IMR-90 (cell line): ENCODE measurements at places on chromosomes 13 and 19.
A peak's percentile ranks its signal among the peaks of the same experiment; 100 is the strongest.

- peak; percentile 94 for DNase-seq
Measured at GRCh38 chr13:101706651-101707050, 254.2 kb downstream of the ITGBL1 start.

- DNase-seq = no peak
Measured at GRCh38 chr13:97528518-97528917, 94.5 kb downstream of the RAP2A start.

DNA sequence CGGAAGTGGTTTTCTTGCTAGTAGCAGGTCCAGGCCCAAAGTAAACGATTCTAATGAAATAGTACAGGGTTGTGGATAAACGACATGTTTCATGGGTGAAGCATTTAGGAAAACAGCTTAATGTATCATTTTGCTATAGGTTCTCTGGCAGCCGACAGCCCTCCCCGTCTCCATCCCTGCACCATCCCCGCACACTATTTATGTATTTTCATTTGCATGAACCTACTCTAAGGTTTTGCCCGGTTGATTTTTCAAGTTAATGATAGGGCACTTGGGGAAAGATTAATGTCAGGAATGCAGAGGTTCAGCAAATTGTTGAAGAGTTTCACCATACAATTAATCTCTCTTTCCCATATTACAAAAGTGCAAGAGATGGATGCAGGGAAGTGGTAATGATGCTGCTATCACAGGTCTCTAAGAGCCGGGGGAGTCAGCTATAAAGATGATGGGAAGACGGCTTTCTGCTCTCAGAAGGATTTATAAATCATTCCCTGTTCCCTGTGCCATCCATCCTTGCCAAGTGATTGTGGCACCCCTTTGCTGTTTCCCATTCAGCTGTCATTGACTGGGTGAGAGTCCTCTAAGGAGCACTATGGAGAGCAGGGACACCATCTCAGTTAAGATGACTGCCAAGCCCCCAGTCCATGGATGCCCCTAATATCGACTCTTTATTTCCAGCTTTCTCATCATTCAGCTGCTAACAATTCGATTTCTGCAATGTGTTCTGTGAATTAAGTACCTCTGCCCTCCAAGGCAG lies 186.3 kb downstream of the IRS2 start:
- no peak for DNase-seq

DNA sequence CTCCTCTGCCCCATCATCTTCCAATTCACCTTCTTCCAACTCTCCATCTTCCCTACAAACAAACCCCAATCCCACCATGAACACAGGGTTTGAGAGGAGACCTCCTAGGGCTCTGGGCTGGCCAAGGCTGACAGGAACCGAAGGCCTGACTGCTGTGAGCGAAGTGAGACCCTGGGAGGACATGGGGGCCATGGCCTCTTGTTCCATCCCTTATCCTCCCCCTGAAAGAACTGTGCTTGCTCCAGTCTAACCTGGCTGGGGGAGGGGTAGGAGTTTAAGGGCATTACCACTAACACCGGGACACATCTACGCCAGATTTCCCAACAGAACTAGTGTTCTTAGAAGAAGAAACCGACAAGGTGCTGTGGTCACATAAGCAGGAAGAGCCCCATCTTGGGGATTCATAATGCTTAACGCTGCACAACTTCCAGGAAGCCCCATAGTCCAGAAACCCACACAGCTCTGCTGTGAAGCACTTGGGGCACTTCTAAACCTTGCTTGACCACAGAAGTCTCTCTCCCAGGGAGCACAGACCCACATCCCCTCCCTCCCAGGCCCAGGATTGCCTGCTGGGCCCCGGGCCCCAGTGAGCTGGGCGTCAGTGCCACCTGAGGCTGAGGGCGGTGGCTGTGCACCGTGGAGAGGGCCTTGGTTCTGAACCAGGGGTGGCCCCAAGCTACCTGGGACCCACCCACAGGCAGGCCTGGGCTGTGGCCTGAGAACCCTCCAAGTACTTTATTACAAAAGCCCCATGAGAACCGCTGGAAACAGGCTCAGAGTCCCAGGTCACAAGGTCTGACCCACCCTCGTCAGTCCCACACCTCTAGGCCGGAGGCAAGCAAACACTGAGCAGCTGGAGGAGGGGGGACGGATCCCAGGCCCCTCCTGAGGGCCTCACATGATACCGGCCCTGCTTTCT lies 18.8 kb downstream of the ZC3H4 start:
- DNase-seq = no peak

DNA sequence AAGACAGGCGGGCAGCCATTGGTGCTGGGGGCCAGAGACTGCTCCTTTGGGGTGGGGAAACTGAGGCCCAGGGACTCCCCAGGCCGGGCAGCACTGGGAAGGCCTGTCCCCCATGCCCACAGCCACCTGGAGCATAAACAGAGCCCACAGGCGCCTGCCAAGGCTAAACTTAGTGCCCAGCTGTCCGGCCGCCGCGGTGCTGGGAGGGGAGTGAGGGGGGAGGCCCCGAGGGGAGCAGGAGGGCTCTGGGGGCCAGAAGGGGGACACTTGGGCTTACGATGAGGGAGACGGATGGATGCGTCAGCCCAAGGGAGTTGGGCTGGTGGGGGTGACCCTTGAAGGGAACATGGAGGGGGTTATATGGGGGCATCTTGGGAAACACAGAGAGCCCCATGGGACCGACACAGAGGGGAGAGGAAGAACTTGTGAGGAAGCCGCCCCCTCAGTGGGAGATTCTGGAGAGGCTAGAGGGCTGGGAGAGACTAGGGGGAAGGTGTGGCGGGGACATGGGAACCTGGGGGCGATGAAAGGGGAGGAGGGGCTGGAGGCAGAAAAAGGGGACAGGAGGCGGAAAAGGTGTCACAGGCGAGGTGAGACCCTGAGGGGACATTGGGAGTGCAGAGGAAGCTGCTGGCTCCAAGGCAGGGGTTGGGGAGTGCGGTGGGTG lies 2.2 kb downstream of the CERS1 start:
- DNase-seq = no peak

GRCh38 chr13:33279414-33280278 lies 5.9 kb downstream of the STARD13 start:
- DNase-seq = peak; percentile 71

DNA sequence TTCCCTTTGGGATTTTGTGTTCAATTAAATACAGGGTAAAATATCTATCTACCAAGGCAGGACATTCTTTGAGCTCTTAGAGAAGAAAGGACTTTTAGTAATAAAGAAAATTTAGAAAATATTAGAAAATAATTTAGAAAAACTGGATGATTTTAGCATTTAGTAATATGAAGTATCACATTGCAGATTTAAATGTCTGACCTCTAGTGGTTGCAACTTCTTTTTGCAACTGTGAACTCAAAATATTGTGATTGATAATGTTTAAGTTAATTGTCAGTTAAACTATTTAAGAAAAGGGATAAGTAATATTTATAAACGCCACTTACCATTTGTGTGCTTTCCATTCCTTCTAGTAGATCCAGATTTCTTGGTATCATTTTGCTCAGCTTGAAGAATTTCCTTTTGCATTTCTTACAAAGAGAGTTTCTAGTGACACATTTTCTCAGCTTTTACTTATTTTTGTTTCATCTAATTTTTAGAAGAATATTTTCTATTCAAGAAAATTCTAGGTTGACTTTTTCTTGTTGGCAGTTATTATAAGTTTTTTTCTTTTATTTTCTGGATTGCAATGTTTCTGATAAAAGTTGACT lies 10.3 kb upstream of the POSTN start:
- DNase-seq = no peak

- DNase-seq = peak; percentile 17
Measured at GRCh38 chr19:42280815-42281145, 11.7 kb downstream of the CIC start.

DNA sequence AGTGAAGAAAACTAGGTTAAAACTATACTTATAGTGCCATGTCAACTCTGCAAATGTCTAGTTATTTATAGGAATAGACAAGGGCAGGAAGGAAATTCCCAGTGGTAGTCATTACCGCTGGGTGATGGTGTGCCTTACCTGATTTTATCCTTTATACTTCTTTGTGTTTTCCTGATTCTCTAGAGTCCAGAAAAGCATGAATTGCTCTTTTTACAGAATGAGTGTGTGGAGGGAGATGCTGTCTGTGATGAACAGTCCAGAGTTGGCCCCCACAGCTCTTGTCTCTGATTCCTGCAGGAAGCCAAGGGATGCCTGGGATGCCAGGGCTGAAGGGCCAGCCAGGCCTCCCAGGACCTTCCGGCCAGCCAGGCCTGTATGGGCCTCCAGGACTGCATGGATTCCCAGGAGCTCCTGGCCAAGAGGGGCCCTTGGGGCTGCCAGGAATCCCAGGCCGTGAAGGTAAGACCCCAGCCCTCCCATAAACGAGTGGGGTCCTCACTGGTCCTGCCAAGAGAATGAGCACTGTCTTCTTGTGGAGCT lies 83.7 kb downstream of the RAB20 start:
- no peak for DNase-seq

GRCh38 chr13:40640202-40640601 lies 26.2 kb downstream of the FOXO1 start:
- no peak for DNase-seq

DNA sequence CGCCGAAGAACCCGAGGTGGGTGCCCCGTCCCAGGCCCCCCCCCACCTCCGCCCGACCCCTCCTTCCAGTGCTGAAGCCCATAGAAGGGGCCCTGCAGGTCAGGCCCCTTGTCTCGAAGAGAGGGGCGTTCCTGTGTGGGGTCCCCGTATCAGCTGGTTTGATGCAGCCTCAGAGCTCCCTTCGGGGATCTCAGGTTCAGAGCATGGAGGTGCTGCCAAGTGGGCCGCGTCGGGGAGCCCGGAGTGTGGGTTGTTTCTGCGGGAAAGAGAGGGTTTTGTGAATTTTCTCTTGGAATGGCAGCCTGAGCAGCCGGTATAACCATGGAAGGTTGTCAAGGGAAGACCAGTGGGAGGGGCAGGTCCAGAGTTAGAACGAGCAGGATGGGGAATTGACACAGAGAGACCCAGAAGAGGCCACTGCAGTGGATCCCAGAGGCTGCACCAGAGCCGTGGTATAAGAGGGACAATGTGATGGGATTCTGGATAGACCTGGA lies 384 bp downstream of the TRAPPC2B start:
- peak; percentile 12 for DNase-seq

DNA sequence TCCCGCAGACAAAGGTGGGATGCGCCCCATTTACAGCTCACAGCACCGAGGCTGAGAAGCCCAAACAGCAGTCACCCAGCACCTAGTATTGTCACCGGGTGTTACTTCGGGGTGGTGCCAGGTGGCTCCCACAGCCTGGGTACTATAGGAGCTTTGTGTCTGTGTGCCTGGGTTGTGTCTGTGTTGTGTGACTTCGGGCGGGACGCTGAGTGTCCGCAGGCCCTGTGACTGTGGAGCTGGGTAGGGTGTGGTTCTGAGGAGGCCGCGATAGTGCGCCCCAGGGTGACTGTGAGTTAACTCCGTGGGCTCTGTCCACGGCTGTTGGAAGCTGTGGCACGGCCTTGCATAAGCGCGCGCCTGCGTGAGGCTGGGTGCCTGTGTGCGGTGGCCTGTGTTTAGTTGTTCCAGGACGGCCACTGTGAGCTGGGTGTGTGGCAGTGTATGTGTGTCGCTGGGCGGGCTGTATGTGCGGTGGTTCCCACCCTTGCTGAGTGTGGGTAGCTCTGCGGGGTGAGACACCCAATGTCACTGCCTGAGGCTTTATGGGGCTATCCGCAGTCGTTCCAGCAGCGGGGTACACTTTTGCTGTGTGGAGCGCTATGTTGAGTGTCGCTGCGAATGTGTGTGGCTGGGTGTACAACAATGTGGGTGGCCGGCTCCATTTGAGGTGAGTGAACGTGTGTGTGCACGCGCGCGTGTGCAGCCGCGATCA lies 559 bp upstream of the SSBP4 start:
- DNase-seq = no peak

DNA sequence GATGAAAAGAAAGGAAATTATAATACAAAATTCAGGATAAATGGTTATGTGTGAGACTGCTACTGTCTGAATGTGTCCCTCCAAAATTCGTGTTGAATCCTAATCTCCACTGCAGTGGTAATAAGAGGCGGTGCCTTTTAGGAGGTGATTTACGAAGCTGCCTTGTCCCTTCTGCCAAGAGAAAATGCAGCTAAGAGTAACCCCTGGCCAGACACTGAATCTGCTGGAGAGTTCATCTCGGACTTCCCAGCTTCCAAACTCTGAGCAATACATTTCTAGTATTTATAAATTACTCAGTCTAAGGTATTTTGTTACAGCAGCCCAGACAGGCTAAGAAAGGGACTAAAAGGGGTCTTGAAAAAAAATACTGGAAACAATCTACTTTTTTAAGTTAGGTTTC lies 152.6 kb downstream of the KLF12 start:
- DNase-seq = peak; percentile 51

DNA sequence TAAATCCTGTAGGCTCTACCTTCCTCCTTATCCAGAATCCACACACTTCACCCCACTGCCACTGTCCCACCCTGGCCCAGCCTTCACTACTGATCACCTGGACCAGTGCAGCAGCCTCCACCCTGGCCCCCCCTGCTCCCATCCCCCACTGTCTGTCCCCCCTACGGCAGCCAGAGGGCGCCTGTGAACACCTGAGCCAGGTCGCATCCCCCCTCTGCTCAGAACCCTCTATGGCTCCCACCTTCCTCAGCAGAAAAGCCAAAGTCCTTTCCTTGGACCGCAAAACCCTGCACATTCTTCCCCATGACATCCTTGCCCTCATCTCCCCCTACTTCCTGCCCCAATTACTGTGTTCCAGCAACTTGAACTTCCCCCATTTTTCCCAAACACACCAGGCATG lies 20.6 kb downstream of the ELAVL3 start:
- no peak for DNase-seq
